Stimulated activated CD8-positive, alpha-beta memory T cell treated with anti-CD3 and anti-CD28 coated beads, Interleukin-15, amount 100 ng/mL, for 24 hours (primary cell): ENCODE measurements at places on chromosomes 12 and 14.

- DNase-seq: no peak
Observed at GRCh38 chr12:3289702-3290101, 201.3 kb upstream of the PRMT8 start.

GRCh38 chr12:4112290-4112689 is 161.3 kb upstream of the CCND2 start:
- DNase-seq: no peak

DNA sequence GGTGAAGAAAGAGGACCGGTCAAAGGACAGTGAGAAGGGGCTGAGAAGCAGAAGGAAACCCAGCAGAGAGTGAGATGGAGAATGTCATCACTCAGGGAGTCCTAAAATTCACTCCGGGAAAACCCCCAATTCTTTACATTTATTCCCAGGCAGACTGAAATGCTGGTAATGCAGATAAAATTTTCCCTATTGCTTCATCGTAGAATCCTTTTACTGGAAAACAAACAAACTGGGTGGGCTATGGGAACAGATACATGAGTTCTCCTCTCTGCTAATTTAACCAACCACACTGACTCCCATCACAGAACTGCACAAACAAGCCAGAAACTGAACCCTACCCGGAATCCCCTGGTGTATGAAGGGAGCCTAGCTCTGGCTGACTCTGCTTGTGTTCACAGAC is 20.9 kb downstream of the HEBP1 start:
- no peak for DNase-seq

DNA sequence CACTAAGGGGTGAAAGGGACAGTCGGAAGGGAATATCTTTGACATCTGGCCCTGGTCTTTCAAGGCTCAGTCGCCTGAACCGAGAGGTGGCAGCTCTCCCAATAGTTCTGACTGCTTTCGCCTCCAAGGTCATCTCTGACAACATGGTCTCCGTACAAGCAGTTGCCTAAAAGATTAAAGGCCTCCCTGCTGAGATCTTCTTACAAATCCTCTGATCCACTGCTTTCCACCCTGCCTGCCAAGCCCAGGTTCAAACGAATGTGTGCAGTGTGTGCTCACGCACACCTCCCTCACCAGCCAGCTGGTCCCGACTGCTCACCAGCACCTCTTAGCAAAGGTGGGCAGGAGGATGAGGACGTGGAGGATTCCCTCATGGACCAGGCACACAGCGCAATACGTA is 10.4 kb downstream of the B4GALNT3 start:
- DNase-seq: no peak

GRCh38 chr12:112965643-112966042 is 12.7 kb upstream of the OAS2 start:
- DNase-seq: no peak

DNA sequence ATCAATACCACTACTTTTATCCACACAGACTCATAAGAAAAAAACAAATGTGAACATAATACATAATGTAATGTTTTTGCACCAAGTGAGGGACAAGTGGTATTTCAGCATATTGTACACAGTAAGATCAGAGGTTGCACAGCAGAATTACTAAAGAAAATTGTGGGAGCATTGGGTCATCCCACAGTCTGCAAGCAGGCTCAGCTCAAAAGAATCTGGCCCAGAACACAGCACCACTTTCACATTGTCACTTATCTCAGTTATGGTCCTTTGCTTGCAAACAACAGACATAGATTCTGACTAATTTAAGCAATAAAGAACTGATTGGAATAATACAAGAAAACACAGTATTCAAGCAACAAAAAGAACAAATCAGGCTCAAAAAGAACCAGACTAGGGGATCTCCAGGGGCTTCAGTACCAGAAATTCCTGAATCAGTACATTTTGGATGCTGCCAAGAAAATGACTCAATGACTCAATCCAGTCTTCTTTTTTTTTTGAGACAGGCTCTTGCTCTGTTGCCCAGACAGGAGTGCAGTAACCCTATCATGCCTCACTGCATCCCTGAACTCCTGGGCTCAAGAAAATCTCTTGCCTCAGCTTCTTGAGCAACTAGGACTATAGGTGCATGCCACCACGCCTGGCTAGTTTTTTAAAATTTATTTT is 42.9 kb upstream of the EEA1 start:
- DNase-seq: no peak

- no peak for DNase-seq
Observed at GRCh38 chr12:58424735-58425392, 483.5 kb downstream of the ATP23 start.

DNA sequence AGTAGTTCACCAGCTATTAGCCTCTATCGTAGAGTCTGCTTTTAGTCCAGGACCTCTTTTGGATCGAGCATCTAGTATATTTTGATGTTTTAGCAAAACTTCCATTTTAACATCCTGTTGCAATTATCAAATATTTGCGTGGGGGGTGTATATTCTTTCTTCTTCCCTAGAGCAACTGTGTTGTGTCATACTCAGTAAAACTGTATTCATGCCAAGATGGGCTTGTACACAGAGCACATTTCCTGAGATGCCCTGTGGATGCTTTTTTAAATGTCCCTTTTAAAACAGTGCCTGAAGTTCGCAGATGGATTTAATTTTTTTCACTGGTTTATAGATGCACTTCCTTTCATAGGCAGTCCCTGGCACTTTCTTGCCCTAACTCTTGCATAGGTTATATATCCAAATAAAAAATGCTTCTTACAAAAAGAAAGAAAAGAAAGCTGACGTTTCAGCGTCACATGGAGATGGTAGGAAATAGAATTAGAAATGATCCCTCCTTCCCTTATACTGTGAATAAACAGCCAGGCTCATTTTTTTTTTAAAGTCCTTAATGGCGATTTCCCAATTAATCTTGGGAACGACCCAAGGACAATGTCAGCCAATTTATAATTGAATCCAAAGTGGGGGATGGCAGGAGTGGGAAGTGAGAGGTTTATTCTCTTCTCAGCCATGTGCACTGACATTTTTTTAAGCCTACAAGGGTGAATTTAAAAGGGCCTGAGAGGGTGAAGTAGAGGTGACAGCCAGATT is 247.0 kb downstream of the SLC41A2 start:
- no peak for DNase-seq

DNA sequence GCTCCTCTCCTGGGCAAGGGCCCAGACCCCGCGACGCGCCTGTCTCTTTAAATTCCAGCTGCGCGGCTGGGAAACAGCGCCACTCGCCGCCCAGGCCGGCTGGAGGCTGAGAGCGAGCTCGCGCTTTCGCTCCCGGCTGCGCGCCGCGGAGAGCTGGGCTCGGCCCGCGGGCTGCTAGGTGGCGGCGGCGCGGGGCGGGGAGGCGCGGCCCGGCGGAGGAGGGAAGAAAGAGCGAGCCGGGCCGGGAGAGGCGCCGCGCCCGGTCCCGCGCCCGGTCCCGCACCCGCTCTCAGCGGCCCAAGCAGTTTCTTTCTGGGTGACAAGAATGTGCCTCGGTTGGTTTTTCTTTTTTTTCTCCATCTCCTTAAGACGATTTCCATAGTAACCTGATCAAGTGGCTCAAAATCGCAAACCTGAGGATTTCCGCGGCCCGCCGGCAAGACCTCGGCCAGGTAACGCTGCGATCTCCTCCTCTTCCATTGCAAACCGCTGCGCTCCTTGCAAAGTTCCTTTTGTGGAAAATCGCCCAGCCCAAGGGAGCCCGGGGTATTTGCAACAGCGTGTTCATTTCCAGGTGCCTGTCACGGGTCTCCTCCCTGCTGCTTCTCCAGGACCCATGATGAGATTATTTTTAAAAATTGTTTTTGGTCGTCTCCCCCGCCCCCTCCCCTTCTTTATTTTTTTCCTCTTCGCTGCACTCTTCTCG is 259.5 kb upstream of the E2F7 start:
- peak; percentile 2 for DNase-seq

DNA sequence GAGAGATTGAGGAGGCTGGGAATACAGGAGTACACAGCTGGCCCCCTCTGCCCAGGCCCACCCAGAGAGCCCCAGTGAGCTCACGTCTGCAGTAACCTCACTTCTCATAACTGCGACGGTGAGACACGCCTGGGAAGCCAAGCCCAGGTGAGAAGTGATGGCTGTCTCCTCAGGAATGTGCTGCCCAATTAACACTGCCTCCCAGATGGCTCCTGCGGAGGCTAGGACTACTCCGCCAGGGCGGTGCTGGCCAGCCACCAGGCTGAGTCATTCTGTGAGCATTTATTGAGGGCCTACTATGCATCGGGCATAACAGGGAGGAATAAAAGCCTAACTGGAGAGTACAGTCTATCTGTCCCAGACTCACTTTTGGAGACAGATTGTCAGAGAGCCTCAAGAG is 9.3 kb upstream of the TMEM106C start:
- DNase-seq: no peak

GRCh38 chr14:84688297-84689025 is 841.5 kb upstream of the FLRT2 start:
- DNase-seq: no peak

- DNase-seq: no peak
Observed at GRCh38 chr12:88206601-88207000, 64.5 kb downstream of the TMTC3 start.

DNA sequence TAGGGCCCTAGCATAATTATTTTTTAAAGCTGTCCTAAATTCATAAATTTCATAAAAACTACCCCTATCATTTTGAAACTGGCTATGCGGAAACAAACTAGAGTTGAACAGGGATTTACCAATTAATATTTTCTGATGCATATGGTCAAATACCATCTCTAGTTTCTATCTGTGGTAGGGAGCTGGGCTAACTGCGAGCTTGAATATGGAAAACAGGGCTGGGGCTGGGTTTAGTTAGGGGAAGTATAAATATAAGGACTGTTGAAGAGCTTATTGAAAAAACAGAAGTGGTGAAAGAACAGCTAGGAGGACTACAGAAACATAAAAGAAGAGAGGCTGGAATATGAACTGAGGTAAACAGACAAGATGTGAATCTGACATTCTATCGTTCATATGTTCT is 91.8 kb downstream of the SLC38A1 start:
- DNase-seq: no peak

- no peak for DNase-seq
Observed at GRCh38 chr12:108623577-108623976, 10.1 kb downstream of the SELPLG start.

- no peak for DNase-seq
Observed at GRCh38 chr12:56377310-56377988, 14.8 kb upstream of the APOF start.

GRCh38 chr14:82180139-82180538 is 646.5 kb upstream of the SEL1L start:
- DNase-seq: no peak

GRCh38 chr12:29552324-29552927 is 54.9 kb upstream of the OVCH1 start:
- DNase-seq: peak; percentile 28

DNA sequence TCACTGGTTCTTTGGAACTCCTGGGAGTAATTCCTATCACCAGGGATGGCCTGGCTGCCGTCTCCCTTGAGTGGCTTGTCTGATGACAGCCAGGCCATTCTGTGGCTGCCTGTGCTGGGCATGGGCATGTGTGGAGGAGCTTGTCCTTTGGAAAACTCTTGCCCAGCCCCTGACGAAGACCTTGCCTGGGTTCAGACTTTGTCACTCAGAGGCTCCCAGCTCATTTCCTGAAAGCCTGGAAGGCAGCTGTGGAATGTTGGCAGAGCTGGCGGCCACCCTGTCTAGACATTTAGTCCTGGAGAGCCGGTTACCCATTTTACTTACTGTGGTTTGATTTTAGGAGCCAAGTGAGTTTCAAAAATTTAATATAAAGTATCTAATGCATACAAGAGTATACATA is 34.0 kb downstream of the TUNAR start:
- no peak for DNase-seq

- DNase-seq: no peak
Observed at GRCh38 chr14:44149597-44149996, 357.5 kb downstream of the FSCB start.

- DNase-seq: no peak
Observed at GRCh38 chr12:68177562-68177961, 18.0 kb upstream of the IFNG start.

DNA sequence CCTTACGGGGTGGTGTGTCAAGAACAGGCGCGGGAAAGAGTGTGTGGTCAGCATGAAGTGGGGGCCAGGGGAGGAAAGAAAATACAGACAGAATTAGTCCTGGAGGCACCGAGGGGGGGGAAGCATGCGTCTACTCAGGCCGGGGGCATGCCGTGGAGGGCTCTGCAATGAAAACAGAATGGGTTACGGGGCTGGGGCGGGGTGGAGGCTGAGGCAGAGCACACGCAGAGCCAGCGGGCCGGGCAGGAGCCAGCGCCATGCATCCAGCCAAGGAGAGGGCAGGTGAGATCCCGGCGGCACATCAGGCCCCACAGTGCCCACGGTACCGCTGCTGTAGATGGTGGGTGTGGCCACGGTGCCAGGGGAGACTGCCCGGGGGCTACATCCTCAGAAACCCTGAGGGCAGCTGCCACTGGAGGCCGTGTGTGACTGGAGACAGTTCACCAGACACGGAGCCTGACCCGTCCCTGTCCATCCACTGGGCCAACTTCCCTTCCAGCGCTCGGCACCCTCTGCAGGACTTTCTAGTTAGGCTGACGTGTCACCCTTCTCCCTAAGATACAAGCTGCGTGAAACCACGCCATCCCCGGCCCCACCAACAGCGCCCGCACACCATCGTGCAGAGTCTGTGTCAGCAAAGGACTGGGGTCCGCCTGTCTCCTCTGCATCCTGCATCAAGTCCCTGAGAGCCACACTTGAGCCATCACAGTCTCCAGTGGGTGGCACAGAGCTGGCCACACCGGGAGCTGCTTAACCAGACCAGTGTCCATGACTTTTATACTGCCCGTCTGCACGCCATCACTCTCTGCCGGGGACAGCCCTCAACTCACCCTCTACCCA is 87.4 kb downstream of the PIWIL1 start:
- DNase-seq: no peak

GRCh38 chr14:26598672-26599131 is 869 bp upstream of the NOVA1 start:
- DNase-seq: no peak

GRCh38 chr14:102645746-102646440 is 53.4 kb downstream of the RCOR1 start:
- DNase-seq: no peak

- DNase-seq: no peak
Observed at GRCh38 chr12:45611061-45611460, 118.4 kb upstream of the ARID2 start.

DNA sequence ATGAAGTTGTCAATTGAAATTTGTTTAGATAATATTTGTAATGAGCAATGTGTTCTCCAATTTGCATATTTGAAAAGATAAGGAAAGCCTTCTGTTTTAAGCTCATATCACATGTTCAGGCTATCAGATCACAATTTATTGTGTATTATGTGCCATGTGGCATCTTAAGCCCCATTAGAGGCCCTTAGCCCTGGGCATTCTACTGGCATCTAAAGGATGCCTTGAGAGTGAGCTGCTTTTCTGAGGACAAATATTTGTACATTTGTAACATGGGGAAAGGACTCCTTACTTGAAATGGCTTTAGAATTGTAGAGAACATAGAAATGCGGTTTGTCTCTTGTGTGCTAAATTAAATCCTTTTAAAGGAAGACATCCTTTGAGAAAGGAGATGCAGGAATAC is 62.2 kb downstream of the RMST start:
- no peak for DNase-seq

DNA sequence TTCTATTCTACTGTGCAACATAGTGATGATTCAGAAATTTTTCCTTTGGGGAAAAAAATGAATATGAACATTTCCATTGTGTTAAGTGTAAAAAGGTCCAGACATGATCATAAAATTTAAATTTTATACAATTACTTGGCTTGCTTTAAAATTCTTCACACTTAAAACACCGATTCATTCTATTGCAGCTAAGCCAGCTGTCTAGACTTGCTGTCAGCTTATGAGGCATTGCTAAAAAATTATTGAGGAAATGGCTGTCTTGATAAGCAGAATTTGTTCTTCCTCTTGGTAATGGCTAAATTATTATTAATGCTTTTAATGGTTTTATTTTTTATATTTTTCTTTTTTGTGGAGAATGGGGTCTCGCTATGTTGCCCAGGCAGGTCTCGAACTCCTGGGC is 1.8 kb downstream of the LYSET start:
- no peak for DNase-seq
